ENCODE measurements at places on chromosomes 11 and 22.

GRCh38 chr11:108319541-108320145 is 96.8 kb downstream of the ATM start:
- peak; percentile 60 for DNase-seq

- DNase-seq = no peak
Measured at GRCh38 chr22:35489239-35489638, 51.4 kb upstream of the RASD2 start.

DNA sequence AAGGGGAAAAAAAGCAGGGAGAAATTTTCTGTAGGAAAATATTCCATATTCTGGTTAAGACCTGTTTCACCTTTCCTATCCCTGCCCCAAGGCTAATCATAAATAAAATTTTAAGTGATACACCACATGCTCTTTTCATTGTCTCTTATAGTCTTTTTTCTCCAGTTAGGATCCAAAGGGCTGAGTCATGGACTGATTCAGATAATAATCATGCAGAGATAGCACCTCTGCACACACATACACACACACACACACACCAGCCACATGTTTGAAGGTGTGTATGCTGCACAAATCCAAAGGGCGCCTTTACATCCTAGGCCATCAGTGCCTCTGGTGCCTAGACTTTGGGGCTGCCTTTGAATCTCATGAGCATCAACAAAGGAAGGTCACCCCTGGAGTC is 35.5 kb upstream of the CWF19L2 start:
- peak; percentile 74 for DNase-seq

GRCh38 chr11:79691445-79691844 is 250.6 kb upstream of the TENM4 start:
- DNase-seq = no peak

- DNase-seq = no peak
Measured at GRCh38 chr11:13160346-13160745, 117.2 kb upstream of the BMAL1 start.

DNA sequence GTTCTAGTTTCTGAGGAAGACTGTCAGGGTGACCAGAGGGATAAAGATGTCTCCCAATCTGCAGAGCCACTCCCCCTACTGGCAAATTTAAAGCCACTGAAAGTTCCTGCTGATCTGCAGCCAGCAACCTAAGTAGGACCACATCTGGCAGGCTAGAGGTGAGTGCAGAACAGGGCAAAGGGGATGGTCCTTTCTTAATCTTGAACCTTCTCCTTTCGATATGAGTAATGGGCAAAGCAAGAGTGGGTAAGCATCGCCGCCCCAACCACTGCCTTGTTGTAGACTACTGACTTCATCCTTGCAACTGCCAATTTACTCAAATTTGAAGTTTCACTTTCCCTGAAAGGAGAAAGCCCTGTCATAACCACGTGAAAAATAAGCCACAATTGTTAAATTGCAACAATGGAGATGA is 30.7 kb downstream of the SCUBE2 start:
- DNase-seq = no peak

- DNase-seq = no peak
Measured at GRCh38 chr22:38107692-38108515, 2.6 kb downstream of the BAIAP2L2 start.

DNA sequence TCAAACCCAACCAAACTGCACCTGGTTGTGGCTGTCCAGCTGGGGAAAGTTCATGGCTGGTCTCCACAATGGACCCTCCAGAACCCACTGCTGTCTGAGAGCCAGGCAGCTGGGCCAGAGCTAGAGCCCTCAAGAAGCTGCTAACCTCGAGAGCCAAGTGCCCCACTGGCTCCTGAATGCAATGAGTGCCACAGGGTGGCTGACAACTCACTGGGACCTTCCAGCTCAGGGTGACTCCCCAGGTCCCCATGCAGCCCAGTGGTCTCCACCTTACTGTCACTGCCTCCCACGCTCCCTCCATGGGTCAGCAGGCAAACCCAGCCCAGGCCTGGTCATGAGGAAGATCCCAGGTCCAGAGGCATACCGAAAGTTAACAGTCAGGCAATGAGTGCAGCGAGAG is 8.0 kb upstream of the CHST1 start:
- DNase-seq = no peak

DNA sequence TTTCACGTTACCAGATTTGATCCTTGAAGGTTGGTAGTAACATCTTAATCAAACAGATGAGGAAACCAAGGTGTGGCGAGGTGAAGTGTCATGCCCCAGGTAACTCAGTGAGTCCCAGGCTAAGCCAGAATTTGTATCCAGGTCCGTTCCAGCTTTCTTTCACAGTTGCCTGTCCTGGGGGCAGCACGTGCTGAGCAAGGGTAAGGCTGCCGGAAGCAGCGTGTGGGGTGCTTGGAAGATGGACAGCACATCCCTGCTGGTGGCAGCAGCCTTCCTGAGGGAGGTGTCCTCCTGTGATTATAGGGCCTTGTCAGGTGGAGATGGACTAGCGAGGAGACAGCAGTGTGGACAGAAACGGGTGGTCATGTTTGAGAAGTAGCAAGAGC is 50.9 kb downstream of the TRIOBP start:
- DNase-seq = no peak

GRCh38 chr22:24504540-24504939 is 9.4 kb downstream of the UPB1 start:
- DNase-seq = no peak
